NCI-H2029 (cell line): ENCODE measurements at places on chromosomes 2 and 18.
A peak's percentile ranks its signal among the peaks of the same experiment; 100 is the strongest.

DNA sequence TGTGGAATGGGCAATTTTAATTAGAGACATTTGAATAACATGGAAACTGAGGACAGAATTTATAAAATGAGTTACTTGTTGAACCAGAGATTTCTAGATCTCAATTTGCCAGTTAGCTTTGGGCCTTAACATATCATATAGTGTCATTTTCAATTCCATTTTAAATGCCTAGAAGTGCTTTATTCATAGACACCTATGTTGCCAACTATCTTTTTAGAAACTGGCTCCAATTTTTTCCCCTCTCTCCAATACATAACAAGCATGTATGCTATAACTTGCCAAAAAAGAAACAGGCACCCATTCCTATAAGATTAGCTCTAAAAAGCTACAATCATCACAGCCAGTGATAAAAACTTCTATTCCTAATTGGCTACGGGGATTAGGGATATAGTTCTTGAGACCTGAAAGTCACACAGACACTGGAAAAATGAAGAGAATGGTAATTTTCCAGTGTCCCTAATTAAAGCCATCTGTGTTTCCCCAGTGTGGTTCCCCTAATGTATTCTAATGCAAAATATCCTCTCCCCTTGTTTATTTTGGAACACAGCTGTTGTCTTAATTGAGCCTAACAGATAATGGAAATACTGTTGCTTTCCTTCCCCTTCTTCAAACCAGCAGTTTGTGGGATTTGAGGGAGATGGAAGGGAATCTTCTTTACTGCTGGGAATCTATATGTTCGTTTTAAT lies 205.5 kb upstream of the FSHR start:
- DNase-seq = no peak

DNA sequence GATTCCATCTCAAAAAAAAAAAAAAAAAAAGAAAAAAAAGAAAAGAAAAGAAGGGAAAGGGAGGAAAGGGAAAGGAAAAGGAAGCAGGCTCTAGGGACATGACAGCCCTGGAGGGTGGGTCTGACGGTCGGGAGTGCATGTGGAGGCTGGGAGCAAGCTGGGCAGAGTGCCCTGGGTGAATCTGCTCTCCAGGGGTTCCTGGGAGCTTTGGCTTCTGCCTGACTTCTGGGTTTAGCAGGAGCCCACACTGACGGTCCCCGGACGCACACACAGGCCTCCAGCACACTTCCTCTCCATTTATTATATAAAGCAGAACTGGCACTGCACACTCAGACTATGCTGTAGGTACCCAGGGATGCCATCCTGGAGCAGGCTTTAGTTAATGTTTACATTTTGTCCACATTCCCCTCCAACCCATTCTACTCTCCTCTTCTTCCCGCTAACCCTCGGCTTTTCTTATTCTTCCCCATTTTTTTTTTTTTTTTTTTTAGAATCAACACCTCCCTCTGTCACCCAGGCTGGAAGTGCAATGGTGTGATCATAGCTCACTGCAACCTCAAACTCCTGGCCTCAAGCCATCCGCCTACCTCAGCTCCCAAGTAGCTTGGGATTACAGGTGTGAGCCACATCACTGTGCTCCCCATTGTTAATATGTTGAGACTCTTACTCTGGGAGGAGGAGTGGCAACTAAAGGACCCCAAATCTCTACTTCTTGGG lies 151.1 kb upstream of the SLC1A4 start:
- DNase-seq = no peak

GRCh38 chr2:75002007-75002406 lies 43.6 kb downstream of the POLE4 start:
- no peak for DNase-seq

- DNase-seq = no peak
Measured at GRCh38 chr2:9594366-9595054, 36.3 kb downstream of the YWHAQ start.

GRCh38 chr2:120878970-120879369 lies 143.3 kb downstream of the GLI2 start:
- no peak for DNase-seq

DNA sequence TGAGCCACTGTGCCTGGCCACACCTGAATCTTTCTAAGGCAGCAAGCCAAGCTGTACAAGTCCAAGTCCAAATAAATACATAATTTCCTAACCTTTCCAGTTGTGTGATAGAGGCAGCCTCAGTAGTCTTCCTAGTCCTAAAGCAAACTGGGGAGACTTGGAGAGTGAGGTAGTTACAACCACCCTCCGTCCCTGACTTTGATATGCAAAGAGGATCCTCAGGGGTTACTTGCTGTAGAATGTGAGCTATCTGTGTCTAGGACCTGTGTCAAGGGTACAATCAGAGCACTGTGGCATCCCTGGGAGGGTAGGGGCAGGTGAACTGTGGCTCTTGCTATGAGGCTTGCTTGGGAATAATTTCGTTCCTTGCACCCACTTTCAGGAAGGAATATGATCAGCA lies 28.3 kb upstream of the KCNG3 start:
- DNase-seq = no peak

GRCh38 chr2:25342372-25343186 lies 854 bp upstream of the DNMT3A start:
- DNase-seq = peak; percentile 52

DNA sequence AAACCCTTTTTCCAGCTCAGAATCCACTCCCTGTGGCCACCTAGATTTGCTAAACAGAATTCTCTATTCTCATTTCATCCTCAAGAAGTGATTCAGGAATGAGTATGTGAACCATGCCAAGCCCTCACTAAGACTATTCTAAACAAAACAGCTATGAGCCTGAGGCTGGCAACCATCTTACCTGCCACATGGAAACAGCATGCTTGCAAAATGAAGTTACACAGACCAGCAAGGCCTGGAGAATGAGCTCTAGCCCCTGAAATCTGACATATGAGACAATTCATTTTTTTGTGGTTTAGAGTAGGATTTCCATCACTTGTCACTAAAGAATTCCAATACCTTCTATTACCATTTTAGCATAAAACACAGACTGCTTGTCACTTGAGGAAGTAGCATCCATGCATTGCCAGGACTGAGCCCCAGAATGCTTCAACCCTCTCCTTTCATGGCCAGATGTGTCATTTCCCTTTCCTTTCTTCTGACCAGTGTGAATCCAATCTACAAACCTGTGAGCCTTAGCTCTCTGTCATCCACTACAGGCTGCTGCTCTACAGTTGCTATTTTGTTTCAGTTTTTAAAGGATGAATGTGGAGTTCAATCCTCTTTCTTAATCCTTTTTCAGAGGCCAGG lies 744.3 kb upstream of the ACVR2A start:
- DNase-seq = no peak

DNA sequence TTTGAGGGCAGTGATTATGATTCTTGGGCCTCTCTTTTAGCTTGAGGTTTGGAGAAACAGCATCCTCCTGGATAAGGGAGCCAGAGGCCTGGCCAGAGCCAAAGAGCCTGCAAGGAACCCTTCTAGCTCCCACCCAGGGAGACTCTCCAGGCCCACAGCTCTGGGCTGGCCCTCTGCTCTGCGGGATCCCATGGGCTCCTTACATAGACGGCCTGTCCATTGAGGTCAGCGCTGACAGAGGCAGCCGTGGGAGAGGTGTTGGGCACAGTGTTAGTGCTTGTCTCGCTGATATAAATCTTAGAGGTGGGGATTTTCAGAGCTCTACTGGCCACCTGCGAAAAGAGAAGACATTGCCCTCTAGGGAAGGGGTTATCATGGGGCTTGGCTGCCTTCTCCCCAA lies 67.2 kb downstream of the XDH start:
- DNase-seq = no peak

- no peak for DNase-seq
Measured at GRCh38 chr2:201411421-201411820, 39.8 kb downstream of the TRAK2 start.

DNA sequence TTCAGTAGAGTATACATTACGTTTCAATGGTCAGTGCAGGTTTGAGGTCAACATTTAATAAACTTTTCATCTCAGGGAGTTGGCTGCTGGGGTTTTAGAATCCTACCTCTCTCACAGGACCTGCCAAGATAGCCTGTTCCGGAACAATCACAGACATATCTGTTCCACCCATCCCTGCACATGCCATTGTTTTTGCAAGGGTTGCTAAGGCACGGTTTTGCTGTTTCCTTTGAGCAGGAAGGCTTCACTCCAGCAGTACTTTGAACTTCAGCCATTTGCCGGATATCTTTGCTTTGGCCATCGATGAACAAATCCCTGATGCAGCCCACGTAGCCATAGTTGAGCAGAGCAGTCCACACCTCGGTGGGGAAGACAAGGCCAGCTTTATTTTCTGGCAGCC lies 493.8 kb downstream of the NRXN1 start:
- no peak for DNase-seq

- no peak for DNase-seq
Measured at GRCh38 chr2:122341007-122341406, 585.6 kb downstream of the TSN start.

GRCh38 chr2:196337208-196337953 lies 166.0 kb upstream of the STK17B start:
- no peak for DNase-seq

DNA sequence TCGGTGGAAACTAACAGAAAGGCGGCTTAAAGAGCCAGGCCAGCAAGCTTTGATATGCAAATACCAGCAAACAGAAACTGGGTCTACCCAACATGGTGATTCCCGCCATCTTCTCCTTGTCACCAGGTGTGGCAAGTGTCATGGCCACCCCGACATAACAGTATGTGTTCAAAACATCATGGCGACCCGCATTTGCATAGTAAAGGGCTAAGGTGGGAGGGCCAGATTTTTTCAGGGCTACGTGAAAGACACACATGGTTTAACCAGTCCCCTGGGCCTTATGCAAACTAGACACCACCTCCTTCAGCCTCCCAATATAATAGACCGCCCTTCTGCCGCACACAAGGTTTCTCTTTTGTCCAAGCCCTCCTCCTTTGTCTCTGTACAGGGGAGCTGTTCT lies 260.4 kb downstream of the METTL4 start:
- DNase-seq = no peak

DNA sequence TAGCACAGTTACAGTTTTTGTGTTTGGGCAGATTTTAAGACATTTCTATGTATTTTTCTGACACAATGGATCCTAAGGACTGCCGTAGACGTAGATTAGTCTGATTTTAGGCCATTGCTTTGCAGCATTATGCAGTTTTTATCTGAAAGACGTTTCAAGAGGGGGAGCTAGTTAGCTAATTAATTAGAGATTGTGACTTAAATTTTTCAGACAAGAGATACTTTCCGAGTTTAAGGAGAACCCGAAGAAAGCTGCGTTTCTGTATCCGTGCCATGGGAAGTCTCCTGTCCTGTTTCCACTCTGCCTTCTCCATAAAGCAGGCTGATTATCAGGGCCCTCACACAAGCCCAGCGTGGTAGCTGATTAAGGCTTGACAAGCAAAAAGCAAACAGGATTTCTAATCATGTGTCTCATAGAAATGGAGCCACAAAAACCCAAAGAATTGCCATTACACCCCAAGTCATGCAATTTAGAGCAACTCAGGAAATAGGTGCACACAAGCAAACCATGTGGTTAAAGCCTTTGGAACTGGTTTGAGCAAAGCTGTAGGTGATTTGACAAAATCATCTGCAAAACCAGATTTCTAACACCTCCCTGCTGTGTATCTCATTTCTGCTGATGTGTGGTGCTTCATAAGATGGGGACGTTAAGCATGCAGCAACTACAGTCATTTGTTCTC lies 808.1 kb downstream of the RNF144A start:
- DNase-seq = no peak

DNA sequence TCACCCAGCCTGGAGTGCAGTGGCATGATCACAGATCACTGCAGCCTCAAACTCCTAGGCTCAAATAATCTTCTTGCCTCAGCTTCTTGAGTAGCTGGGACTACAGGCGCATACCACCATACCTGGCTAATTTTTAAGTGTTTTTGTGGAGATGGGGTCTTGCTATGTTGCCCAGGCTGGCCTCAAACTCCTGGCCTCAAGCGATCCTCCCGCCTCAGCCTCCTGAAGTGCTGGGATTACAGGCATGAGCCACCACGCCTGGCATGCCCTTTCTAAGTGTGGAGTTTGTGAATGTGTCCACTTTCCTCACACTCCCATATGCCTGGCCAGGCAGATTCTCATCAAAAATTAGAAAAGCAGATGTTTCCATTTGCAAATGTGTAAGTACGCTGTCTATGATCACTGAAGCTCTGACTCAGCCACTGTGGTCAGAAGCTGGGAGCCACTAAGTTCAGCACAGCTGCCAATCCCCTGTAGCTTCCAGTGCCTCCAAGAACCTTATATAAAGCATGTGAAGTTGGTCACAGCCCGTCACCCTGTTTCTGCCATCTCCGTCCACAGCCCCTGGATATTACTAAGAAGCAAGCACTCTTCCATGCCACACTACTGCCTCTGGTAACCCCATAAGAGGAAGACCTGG lies 155.4 kb downstream of the FAM210A start:
- DNase-seq = no peak

DNA sequence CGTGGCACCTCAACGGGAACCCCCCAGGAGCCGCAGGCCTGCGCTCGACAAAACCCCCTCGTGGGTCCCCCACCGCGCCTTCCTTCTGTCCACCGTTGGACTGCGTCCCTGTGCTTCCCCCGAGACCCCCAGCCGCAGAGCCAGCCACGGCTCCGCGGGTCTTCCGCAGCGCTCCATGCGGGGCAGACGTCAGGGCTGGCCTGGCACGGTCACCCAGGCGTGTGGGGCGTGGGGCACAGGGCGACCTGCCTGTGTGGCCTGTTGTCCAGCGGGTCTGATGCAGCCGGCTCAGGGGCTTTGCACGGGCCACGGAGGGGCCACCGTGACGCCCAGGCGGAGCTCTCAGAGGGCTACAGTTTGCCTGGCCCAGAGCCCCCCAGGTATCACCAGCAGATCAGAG lies 11.0 kb downstream of the NFATC1 start:
- no peak for DNase-seq

GRCh38 chr18:77308216-77308615 lies 58.6 kb downstream of the GALR1 start:
- no peak for DNase-seq

DNA sequence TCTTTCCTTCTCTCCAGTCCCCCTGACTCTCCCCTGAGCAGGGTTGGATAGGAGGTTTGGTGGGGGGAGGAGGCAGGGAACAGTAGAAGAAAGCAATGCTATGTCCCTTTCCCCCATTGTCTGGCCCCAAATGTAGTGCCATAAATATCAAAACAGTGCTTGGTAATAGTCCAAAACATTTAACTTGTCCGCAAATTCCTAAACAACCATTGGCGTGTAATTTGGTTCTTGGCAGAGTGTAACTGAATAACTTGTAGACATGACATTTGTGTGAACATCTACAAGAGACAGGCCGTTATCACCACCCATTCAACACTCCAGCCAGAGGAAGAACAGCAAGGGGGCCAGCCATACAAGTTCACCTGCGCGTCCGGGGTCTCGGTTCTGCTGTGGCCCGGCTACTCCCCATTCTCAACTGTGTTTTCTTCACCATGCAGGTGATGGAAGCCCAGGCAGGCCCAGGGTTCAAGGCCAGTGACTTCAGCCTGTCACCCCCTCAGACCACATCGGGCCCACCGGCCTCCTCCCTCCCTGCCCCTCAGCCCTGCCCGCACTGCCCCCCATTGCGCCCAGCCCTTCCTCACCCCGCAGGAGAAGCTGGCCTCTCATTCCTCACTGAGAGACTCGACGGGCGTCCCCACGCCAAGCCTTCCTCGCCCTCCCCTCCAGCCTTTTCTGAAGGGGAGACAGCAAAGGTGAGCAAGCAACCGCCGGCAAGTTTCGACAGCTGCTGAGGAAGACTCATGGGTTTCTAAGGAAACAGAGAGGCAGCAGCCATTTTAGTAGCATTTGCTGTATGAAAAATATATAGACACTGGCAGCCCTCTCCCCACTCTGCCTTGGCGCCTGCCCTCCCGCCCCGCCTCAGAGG lies 699 bp upstream of the RAPGEF4 start:
- no peak for DNase-seq
